ENCODE measurements at places on chromosomes 3 and 15. TPM values are rescaled to one million over a fixed set of nuclear protein-coding genes. Genes with fewer than 3 reads are reported as not detected.
A peak's percentile ranks its signal among the peaks of the same experiment; 100 is the strongest.

DNA sequence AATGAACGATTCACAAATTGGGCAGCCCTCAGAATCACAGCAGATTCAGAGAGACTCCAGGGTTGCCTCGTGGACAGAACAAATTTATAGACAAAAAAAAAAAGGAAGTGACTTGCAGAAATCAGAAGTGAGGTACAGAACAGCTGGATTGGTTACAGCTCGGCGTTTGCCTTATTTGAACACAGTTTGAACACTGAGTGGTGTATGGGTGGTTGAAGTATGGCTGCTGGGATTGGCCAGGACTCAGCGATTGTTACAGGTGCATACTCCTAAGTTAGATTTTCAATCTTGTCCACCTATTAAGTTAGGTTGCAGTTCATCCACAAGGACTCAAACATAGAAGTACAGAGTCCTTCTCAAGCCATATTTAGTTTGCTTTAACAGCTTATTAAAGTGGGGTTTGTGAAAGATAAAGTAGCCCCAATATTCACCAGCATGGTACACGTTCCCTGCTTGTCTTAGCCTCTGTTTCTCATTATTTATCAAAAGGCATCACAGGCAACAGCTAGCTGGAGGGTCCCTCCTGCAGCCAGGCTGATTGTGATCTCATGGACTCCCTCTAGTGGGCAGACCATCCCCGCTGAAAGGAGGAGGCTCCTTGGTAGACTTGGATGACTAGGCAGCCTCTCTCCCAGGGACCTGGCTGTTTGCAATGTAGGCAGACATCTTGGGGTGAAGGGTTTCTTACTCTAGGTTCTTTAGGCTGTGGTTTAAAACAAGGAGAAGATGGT lies 17.6 kb upstream of the ALDH1L1 start:
- H3K27ac ChIP-seq: no peak overlapping the region
- H3K4me3 ChIP-seq: no peak overlapping the region
- H3K4me1 ChIP-seq: no peaks in the 10 kb centered on the region
- peak; percentile 75 for DNase-seq

GRCh38 chr3:119310071-119310470 lies 15.9 kb downstream of the ARHGAP31 start:
- H3K27ac ChIP-seq: no peak overlapping the region
- no peaks in the 10 kb centered on the region for H3K27me3 ChIP-seq
- H3K4me1 ChIP-seq: no peaks in the 10 kb centered on the region
- H3K36me3 ChIP-seq: no peaks in the 10 kb centered on the region
- no peak overlapping the region for H3K4me3 ChIP-seq

GRCh38 chr15:79003896-79004295 lies 59.0 kb upstream of the CTSH start:
- no peak for DNase-seq
- H3K27ac ChIP-seq: no peak overlapping the region
- no peaks in the 10 kb centered on the region for H3K4me1 ChIP-seq
- H3K4me3 ChIP-seq: no peak overlapping the region
- no peaks in the 10 kb centered on the region for H3K27me3 ChIP-seq

- no peaks in the 10 kb centered on the region for H3K27me3 ChIP-seq
- no peak overlapping the region for H3K4me3 ChIP-seq
- peaks cover 4% of the 10 kb centered on the region for H3K4me1 ChIP-seq
These were observed 58.5 kb downstream of the ADAMTS7 start for GRCh38 chr15:78752492-78753358.

DNA sequence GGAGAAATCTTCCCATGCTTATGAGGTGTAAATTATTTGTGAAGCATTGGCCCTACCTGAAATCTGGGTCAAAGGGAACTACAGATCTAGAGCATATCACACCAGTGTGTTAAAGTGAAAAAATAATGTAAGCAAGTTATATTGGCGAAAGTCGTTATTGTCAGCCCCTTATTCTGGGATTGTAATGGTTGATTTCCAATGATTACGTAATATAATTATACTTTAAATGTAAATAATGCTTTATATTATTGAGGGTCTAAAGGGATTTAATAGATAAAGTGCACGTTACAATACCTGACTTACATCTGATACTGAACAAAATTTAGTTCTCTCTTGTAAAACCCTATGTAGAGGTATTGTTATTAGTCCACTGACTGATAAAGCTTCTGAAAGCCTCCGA lies 101.2 kb downstream of the NEO1 start:
- no peak for DNase-seq
- H3K27me3 ChIP-seq: no peaks in the 10 kb centered on the region
- H3K4me1 ChIP-seq: no peaks in the 10 kb centered on the region
- no peak overlapping the region for H3K27ac ChIP-seq
- no peak overlapping the region for H3K4me3 ChIP-seq

- no peak overlapping the region for H3K27ac ChIP-seq
- H3K4me1 ChIP-seq: no peaks in the 10 kb centered on the region
- no peak overlapping the region for H3K4me3 ChIP-seq
- DNase-seq: no peak
- H3K36me3 ChIP-seq: no peaks in the 10 kb centered on the region
These were observed 298.8 kb upstream of the RASGRP1 start for GRCh38 chr15:38863381-38863780.

- H3K27ac ChIP-seq: no peak overlapping the region
- H3K36me3 ChIP-seq: no peaks in the 10 kb centered on the region
- no peaks in the 10 kb centered on the region for H3K4me1 ChIP-seq
These were observed 592.8 kb downstream of the TUSC7 start for GRCh38 chr3:117302428-117302827.

DNA sequence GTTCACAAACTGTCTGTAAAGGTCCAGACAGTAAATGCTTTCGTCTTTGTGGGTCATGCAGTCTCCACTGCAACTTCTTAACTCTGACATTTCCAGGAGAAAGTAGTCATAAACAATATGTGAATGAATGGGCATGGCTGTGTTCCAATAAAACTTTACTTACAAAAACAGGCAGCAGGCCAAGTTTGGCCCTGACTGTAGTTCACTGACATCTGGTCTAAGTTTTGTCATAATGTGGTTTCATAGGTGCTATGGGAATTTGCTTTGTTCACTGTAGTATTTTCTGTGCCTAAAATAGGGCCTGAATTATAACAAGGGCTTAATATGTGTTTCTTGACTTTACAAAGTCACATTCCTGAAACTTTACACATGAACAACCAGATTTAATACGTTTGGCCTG lies 186.0 kb upstream of the KBTBD8 start:
- no peaks in the 10 kb centered on the region for H3K36me3 ChIP-seq
- DNase-seq: no peak
- no peak overlapping the region for H3K27ac ChIP-seq

DNA sequence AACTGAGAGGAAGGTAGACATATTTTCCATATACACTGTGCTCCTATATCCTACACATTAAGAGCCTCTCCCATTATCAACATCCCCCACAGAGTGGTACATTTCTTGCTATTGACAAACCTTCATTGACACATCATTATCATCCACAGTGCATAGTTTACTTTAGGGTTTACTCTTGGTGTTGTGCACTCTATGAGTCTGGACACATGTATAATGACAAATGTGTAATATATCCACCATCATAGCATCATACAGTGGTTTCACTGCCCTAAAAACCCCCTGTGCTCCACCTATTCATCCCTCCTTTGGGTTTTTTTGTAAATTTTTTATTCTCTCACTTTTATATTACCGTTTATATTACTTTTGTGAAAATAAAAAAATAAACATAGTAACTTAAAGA lies 22.2 kb upstream of the CLDN18 start:
- no peaks in the 10 kb centered on the region for H3K4me1 ChIP-seq
- DNase-seq: no peak

DNA sequence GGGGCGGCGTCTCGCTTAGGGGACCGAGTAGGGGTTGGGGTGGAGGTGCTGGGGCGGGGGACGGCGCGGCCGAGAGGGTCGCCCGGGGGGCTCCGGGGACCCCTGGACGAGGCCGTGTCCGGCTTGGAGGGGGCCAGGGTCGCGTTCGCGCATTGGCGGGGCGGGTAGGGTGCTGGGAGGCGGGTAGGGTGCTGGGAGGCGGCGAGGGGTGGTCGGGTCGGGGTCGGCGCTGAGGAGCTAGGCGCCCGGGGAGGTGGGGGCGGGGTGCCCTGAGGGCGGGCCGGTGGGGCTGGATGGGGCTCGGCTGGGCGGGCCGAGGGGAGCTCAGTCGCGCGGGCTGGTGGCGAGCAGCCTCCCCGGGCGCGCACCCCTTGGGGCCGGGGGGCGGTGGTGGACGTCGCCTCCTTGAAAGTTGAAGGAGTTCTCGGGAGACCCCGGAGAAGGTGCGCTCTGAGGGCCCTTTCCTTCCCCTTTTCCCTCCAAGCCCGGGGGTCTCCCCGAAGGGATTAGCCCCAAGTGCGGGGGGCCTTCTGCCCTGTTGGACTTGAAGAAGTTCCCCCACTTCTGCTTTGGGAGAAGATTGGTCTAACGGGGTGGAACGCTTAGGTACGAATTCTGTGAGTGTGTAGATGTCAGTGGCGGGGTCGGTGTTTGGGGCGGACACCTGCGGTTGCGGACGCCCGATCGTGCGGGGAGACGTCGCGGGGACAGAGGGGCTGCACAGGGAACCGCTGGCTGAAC lies 543 bp downstream of the MEF2A start:
- peak overlapping the region; percentile 100 for H3K27ac ChIP-seq
- H3K4me3 ChIP-seq: peak overlapping the region; percentile 83
- no peaks in the 10 kb centered on the region for H3K27me3 ChIP-seq
- DNase-seq: peak; percentile 55

- H3K4me1 ChIP-seq: no peaks in the 10 kb centered on the region
- H3K36me3 ChIP-seq: no peaks in the 10 kb centered on the region
- H3K4me3 ChIP-seq: peak within 1 kb of the TSS; percentile 43
- peak; percentile 35 for DNase-seq
- H3K27me3 ChIP-seq: peaks cover 7% of the 10 kb centered on the region
- no peak within 1 kb of the TSS for H3K27ac ChIP-seq
These were observed at the start of gene TNFAIP8L3 for GRCh38 chr15:51094606-51095569. TSS of gene TNFAIP8L3 (minus strand) at chr15:51094906. CDS start at chr15:51094595, 311 bp downstream.

GRCh38 chr3:152204218-152204617 lies 64.5 kb upstream of the MBNL1 start:
- H3K4me3 ChIP-seq: no peak overlapping the region
- H3K4me1 ChIP-seq: peaks cover 2% of the 10 kb centered on the region
- H3K27me3 ChIP-seq: no peaks in the 10 kb centered on the region

GRCh38 chr15:57824186-57824585 lies 117.7 kb downstream of the POLR2M start:
- no peaks in the 10 kb centered on the region for H3K36me3 ChIP-seq
- no peak overlapping the region for H3K27ac ChIP-seq
- H3K4me3 ChIP-seq: no peak overlapping the region
- no peaks in the 10 kb centered on the region for H3K27me3 ChIP-seq
- H3K4me1 ChIP-seq: no peaks in the 10 kb centered on the region

DNA sequence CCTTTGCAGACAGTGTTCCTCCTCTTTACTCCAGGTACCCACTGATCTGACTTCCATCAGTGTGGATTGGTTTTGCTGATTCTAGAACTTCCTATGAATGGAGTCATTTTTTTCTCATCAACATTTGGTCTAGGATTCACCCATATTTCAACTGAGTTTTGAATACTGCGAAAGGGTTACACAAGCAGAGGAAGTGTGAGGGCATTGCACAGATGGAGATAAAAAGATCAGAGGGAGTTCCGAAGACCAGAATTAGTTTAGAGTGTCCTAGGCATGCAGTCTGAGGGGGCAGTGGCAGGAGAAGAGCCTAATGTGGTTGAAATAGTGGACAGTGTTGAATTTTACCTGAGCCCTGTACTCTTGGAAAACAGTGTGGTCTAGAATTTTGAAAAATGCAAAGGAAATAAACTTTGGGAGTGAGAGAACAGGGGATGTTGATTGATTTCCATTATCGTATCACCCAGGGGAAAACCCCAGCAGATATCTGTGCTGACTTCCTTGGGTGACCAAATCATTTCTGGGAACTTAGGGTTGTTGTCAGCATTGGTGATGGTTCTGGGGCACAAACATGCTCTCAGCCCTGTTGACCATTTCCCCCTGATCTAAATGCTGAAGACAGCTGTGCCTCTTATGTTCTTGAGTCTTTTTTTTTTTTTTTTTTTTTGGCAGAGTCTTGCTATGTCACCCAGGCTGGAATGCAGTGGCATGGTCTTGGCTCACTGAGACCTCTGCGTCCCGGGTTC lies 327.4 kb upstream of the LRRFIP2 start:
- no peak overlapping the region for H3K4me3 ChIP-seq
- no peak for DNase-seq
- H3K27ac ChIP-seq: no peak overlapping the region
- H3K4me1 ChIP-seq: no peaks in the 10 kb centered on the region

DNA sequence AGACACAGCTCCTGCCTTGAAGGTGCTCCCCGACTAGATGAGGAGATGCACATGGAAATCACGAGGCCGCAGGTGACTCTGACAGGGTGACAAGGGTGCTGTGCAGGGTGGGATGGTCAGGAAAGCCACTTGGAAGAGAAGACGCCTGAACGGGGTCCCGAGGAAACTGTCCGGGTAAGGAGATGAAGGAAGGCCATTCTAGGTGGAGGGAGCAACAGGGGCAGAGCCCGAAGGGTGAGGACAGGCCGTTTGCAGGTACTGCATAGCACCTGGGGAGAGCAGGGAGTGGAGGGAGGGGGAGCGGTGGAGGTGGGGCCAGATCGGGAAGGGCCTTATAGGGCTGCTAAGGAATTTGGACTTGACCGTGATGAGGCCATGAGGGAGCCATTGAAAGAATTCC lies 105.6 kb upstream of the DLG1 start:
- DNase-seq: no peak
- H3K36me3 ChIP-seq: no peaks in the 10 kb centered on the region
- no peaks in the 10 kb centered on the region for H3K27me3 ChIP-seq
- H3K4me1 ChIP-seq: no peaks in the 10 kb centered on the region
- H3K4me3 ChIP-seq: no peak overlapping the region
- no peak overlapping the region for H3K27ac ChIP-seq

POLQ gene
- total RNA-seq: 0.35 TPM

FEZF2 gene
- total RNA-seq: not detected

ANKUB1 gene
- total RNA-seq: not detected
